Stimulated activated CD8-positive, alpha-beta memory T cell treated with anti-CD3 and anti-CD28 coated beads, Interleukin-2, amount 100 ng/mL, for 1 hour (primary cell): ENCODE measurements at places on chromosomes 11 and 22.

GRCh38 chr22:42473484-42474193, 41.4 kb upstream of the NFAM1 start:
- no peak for DNase-seq

- DNase-seq: no peak
Measured at GRCh38 chr11:44634401-44635281, 69.2 kb downstream of the CD82 start.

GRCh38 chr11:9708544-9708943, 44.7 kb downstream of the SWAP70 start:
- no peak for DNase-seq

- DNase-seq: no peak
Measured at GRCh38 chr11:116879800-116880625, 42.6 kb upstream of the APOA1 start.

- no peak for DNase-seq
Measured at GRCh38 chr11:120815319-120816100, 208.4 kb upstream of the TBCEL start.

- DNase-seq: no peak
Measured at GRCh38 chr11:115527534-115528125, 23.4 kb upstream of the CADM1 start.

GRCh38 chr22:48071828-48072227, 1309.4 kb downstream of the TBC1D22A start:
- DNase-seq: no peak

GRCh38 chr11:131593301-131593700, 222.9 kb downstream of the NTM start:
- no peak for DNase-seq

DNA sequence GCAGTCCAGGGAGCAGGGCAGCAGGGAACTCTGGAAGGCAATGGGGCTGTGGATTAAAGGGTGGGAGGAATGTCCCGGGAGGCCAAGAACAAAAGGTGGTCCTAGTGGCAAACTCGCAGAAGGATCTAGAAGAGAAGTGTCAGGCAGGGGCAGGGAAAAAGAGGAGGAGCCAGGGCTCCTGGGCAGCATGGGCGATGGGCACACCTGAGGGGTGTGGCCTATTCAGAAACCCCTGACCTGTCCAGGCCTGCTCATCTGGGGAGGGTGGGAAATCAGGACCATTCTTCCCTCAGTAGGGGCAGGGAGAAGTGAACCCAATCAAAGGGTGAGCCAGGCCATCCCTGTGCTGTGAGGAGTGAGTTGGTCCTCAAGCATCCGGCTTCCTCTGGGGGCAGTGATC, 108.6 kb downstream of the TRIM29 start:
- DNase-seq: no peak

- DNase-seq: no peak
Measured at GRCh38 chr11:116909245-116909644, 71.8 kb upstream of the APOA1 start.
